Activated T-helper 1 cell treated with anti-CD3 and anti-CD28 coated beads, Interleukin-2, amount 50 U/mL, for 16 hours (primary cell): ENCODE measurements at places on chromosomes 3 and 15.

- no peak for DNase-seq
Measured at GRCh38 chr3:123791898-123792297, 92.2 kb downstream of the MYLK start.

DNA sequence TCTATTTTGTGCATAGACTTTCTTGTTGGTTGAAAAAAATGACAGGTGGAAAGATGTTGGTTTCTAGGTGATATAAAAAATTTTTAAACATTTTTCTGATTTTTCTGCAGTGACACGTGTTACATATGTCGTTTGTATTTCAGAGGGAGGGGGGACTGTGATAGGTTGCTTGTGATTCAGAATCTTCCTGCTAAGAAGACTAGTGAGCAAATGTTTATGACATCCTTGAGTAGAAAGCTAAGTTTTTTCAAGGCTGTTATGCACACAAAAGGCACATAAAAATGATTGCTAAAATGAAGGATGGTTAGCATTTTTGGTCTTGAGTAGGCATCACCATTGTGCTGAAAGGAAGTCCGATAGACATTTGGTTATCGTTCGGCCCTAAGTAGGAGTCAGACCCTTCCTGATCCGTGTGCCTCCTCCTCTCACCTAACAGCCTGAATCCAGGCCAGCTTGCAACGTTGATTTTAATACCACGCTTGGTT is 1.5 kb downstream of the ZNF639 start:
- no peak for DNase-seq

- no peak for DNase-seq
Measured at GRCh38 chr3:183911087-183911486, 26.4 kb upstream of the PARL start.

DNA sequence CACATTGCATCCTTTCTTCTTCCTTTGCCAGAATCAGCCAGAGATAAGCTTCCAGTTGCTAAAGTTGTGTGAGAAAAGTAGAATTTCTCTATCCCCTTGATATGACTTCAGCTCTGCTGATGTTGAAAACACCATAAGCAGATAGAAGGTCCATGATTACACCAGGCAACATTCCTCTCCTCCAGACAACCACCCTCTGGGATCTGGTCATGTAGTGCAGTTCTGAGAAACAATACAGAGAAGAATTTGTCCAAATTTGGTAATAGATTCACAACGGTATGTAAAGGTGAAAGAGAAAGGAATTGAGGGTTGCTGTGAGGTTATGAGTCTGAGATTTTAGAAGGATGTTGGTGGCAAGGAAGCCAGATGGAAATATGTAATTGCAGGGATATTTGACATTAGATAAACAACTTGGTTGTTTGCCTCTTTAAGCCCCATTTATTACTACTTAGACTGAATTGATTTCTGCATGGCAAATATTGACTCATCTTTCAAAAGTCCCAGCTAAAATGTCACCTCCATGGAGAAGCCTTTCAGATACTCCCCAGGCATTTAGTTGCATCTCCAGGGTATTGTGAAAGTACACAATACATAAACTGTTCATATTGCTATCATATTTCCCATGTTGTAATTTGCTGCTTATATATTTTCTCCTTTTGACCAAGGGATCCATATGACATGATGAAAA is 134.9 kb downstream of the GAP43 start:
- DNase-seq, result no peak

GRCh38 chr15:34841262-34841725 is 45.9 kb upstream of the ACTC1 start:
- no peak for DNase-seq

GRCh38 chr15:96020133-96020532 is 310.4 kb upstream of the NR2F2 start:
- no peak for DNase-seq

DNA sequence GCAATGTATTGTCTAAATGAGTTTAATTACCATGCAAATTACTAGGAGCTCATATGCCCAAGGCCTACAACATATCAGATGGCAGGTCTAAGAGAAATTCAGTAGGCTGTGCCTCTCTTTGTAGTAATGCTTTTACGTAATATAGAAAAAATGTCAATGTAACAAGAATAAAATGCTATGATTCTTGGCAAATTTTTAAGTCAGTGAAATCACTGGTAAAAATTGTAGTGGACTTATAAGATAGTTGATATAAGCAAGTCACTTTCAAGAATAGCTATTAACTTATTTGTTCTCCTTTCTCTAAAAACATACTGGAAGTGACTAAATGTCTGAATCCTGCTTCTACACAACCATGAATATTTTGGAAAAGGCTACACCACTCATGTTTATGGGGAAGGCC is 707.8 kb downstream of the TUSC7 start:
- no peak for DNase-seq

DNA sequence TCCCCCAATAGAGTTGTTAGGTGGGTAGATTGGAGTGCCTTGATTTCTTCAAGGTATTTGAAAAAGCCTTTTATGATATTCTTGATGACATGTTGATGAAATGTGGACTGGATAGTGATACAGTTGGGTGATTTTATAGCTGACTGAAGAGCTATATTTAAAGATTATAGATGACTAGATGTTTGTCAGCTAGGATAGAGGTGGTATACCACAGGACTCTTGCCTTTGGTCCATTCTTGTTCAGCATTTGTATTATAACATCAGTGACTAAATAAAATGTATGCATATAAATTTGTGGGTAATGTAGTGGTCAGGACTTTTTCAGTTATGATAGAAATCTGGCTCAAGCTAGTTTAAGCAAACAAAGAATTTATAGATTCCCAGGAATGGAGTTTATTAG is 143.9 kb downstream of the ZNF609 start:
- DNase-seq, result no peak

DNA sequence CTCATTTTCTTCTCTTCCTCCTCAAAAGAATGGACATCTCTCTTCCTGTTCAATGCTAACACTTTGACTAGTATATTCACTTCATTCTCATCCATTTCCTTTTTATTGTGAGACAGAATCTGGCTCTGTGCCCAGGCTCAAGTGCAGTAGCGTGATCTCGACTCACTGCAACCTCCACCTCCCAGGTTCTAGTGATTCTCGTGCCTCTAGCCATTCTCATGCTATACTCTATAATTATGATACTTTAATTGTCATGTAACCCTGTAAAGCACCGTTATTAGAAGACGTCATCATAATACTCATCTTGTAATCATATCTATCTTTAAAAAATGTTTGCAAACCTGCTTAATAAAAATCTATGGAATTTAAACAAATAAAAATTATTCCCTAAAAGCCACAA is 107.0 kb downstream of the SHOX2 start:
- DNase-seq, result no peak

DNA sequence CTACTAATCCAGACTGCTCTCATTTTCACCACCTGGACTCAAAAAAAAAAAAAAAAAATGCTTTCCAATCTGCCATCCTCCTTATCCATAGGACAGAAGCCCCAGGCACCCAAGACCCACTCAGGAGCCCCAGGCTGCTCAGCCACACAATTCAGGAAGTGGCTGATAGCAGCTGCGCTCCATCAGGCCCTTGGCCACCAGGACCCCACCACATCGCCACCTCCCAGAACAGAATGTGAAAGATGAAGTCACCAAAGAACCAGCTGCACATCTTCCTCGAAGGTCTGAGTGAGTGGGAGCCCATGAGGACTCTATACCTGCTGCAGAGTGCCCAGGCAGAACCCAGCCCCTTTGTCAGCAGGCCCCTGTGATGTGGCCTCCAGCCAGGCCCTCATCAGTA is 19.5 kb downstream of the POC1A start:
- no peak for DNase-seq

- DNase-seq, result no peak
Measured at GRCh38 chr15:74294010-74294409, 57.9 kb downstream of the CCDC33 start.

DNA sequence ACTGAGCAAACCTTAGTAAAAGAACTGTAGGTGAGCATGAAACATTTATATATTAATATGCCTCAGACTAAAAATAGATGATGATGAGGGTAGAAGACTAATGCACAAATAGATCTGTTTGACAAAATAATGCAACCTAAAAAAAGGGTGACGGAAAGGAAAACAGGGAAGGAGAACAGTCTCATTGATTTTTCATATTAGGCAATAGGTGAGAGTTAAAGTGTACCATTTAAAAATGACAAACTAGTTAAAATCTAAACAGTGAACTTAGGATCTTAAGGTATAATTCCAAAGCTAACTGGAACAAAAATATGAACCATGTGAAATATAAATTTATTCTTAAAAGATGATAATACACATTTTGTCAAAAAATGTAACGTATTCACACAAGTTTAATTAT is 1347.6 kb downstream of the SI start:
- no peak for DNase-seq

DNA sequence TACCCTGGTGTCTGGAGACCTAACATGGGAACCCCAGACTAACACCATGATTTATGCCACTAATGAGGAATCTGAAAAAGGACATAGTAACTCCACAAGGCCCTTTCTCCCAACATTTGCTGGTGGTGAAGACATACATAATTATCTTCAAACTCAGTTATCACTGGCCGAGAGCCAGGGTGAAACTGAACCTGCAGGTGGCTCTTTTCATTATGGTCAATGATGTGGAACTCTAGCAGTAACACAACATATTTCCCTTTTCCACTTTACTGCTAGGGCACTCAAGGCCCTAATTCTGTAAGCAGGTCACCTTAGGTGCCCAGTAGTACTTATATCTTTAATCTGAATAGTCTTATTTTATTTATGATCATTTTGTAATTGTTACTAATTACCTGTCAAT is 326.4 kb upstream of the SATB1 start:
- no peak for DNase-seq

- DNase-seq, result no peak
Measured at GRCh38 chr3:45566951-45567411, 27.6 kb upstream of the LIMD1 start.

DNA sequence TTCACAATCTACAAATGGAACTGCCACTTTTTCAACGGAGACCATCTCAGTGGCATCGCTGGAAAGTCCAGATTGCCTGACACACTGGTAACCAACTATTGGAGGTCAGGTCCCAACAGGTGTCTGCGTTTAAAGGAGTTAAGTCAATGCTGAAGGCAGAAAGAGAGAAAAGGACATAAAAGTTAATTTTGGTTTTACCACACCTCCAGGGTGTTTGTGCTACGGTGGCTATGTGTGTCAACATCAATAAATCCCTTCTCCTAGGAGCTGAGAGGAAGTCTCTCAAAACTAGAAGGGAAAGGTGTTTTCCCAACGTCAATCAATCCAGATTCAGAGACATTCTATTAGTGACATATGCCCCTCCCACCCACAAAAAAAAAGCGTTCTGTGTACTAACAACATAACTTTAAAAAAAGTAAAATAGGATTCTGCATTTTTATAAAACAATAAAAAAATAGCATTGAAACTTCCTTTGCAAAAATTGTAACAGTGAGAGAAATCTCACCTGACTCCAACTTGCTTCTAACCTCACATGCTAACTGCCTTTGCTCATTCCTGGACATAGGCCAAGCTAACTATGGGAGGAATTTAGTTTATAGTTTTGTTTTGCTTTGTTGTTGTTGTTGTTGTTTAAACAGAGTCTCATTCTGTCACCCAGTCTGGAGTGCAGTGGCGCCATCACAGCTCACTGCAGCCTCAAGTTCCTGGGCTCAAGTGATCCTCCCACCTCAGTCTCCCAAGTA is 58.7 kb downstream of the GATM start:
- DNase-seq, result no peak

GRCh38 chr15:69080295-69081248 is 66.1 kb downstream of the NOX5 start:
- no peak for DNase-seq

GRCh38 chr3:107907996-107908395 is 182.8 kb downstream of the CD47 start:
- no peak for DNase-seq

DNA sequence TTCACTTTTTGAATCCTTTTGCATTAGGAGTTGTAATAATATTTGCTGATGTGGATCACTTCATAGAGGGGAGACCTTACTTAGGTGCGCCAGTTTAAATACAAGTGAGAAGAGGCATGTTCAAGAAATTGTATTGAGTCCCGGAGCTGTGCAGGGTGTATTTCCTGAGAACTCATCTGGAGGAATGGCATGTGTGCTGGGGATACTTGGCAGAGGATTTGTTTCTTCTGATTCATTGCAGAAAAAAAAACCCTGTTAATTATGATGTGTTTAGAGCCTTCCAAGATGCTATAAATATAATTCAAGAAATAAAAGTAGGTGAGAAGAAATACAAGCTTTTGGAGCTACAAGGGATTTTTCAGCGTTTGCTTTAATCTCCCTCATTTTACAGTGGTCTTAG is 97.6 kb downstream of the TPRG1 start:
- DNase-seq, result no peak

DNA sequence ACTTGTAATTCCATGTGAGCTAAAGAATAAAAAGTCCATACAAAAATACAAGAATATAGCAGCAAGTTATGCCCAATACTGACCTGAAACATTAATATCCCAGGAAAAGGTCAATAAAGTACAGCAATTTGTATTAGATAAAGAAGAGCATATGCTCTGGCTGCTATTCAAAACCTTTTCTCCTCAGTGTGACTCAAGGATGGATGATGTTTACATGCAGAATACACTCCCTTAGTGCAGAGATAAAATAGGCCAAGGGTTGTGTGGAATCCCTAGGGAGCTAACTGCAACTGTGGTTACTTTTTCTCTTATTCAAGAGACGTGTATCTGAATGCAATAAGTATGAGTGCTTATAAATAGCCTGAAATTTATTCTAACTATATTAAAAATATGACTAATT is 78.7 kb downstream of the SLC9A9 start:
- no peak for DNase-seq

GRCh38 chr15:63340878-63341277 is 40.8 kb downstream of the CA12 start:
- no peak for DNase-seq

- DNase-seq, result no peak
Measured at GRCh38 chr3:69326855-69327300, 59.0 kb downstream of the FRMD4B start.

- no peak for DNase-seq
Measured at GRCh38 chr15:42593143-42593542, 17.7 kb downstream of the STARD9 start.

DNA sequence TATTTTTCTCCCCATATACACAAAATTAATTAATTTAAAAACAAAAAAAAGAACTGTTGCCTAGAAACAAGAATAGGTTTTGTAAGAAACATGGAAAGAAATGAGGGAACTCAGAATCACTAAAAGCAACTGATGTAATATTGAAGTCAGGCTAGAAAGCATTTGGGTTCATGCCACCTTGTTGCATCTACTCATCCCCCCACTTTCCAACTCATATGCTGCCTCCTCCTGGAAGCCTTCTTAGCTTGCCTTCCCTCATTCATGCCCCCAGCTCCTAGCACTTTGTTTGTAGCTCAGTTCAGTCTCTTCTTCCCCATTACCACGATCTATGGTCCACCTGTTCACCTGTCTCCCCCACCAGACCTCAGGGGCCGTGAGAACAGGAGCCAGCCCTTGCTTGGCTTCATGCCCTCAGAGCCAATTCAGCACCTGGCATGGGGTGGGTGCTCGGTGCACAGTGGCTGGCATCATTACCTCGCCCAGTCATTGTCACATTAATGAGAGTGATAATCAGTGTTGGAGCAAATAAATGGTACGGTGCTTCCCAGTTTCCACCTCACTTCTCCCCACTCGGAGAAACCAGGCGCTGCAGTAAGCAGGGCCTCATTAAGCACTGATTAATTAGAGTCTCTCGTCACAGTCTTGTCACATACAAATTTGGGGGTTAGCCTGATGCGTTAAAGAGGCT is 62.4 kb upstream of the SLC6A1 start:
- DNase-seq, result no peak

GRCh38 chr3:15265655-15266509 is 59.8 kb downstream of the CAPN7 start:
- no peak for DNase-seq
